ENCODE measurements at places on chromosomes 3 and 15.

DNA sequence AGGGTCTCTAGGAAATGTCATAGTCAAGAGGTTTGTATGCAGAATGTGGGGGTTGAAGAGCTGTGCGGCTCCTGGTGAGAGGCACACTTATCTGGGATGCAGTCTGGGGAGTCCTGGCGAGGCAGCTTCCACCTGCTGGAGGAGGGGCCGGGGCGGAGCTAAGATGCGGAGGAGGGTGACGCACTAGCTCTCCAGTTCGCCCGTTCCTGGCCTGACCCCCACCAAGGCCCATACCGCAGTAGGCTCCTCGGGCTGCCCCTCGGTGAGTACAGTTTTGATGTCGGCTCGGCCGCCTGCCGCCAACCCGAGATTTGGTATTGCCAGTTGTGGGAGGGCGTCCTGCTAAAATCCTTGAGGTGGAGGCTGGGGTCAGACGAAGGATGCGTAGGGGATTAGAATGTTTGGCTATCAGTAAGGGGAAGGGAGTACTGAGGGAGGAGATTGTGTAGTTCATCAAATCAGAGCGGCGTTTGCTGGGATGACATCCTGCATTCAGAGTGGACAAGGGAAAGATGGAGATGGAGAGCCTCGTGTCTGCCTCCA is at the start of gene SCG5:
Gene SCG5 (plus strand): TSS at position 194 of the 543 bp plus-strand sequence. CDS start 1,883 bp downstream, outside the sequence.
- no peak for DNase-seq

GRCh38 chr3:11532931-11533391 is 110.8 kb downstream of the VGLL4 start:
- DNase-seq = peak; percentile 36

- no peak for DNase-seq
Observed at GRCh38 chr3:63726656-63727055, 74.2 kb downstream of the SNTN start.

GRCh38 chr3:125428216-125428830 is 53.2 kb upstream of the ZNF148 start:
- DNase-seq = peak; percentile 35

GRCh38 chr15:41908736-41909461 is 15.0 kb upstream of the SPTBN5 start:
- DNase-seq = no peak

DNA sequence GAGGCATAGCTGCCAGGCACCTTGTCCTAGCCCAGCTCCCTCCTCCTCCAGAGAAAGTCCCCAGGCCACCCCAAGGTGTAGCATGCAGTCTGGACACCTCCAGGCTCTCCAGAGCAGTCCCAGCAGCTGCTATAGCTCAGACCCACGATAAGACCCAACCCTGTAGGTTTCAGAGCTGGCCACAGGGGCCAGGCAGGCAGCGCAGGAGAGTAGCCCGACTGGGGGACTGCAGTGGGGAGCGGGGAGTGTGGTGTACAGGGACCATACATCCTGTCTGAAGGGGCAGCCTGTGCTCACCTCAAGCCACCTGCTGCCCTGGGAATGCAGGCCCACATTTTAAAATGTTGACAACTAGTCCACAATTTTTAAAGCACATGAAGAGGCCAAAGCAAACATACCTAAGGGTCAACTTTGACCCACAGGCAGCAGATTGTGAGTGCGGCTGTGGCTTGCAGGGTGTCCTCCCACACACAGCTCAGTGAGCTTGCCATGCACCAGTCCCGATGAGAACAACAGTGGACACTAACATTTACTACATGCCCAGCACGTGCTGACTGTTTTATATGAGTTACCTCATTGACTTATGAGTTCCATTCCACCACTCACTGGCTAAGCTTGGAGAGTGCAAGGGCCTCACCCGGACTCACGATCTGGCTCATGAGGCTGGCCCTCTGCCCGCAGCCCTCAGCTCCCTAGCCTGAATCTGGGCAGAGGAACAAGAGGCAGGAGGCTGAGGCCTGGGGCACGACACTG is 81.4 kb downstream of the DNAJB8 start:
- DNase-seq = no peak

DNA sequence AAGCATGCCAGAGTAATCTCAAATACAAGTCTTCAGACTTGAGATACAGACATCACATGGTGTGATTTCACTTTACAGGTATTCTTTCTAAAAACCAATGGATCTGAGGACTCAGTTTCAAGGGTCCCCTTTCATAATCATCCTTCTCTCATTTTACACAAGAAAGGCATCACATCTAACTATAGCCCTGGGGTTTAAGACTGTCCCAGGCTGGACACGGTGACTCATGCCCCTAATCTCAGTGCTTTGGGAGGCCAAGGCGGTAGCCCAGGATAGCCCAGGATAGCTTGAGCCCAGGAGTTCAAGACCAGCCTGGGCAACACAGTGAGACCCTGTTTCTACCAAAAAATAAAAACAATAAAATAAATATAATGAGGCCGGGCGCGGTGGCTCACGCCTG is 36.4 kb downstream of the UBP1 start:
- DNase-seq = no peak

DNA sequence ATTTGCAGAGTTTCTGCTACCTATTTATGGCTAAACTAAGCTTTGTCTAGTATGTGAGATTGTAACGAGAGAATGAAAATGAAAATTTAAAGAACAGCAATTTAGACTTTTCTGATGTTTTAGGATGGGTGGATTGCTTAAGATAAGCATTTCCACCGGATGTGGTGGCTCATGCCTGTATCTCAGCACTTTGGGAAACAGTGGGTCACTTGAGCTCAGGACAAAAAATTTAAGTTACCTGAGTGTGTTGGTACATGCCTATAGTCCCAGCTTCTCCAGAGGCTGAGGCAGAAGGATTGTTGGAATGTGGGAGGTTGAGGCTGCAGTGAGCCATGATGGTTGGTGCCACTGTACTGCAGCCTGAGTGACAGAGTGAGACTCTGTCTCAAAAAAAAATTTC is 3.3 kb downstream of the PPP4R2 start:
- DNase-seq = no peak

- DNase-seq = no peak
Observed at GRCh38 chr3:106065831-106066230, 197.0 kb upstream of the CBLB start.

- DNase-seq = peak; percentile 75
Observed at GRCh38 chr3:144229330-144229729, 257.7 kb downstream of the DIPK2A start.

DNA sequence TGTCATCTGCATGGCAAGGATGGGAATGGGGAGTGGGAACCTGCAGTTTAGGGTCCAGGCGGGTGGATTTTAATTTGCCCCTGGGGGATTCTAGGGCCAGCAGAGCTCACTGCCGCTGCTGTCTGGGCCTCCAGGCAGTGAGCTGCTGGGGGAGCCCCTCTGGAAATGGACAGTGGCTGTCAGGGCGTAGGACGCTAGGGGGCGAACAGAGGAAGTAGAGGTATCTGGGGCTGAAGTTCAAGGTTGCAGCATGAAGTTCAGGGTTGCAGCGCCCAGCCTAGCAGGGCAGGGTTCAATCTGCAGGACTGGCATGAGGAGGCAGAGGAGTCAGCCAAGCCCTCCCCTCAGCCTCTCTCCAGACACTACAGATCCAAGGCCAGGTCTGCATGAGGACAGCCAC is 49.5 kb downstream of the APBA2 start:
- DNase-seq = no peak

Measured in LHCN-M2 (cell line).